ENCODE measurements at places on chromosomes 12 and 14.

DNA sequence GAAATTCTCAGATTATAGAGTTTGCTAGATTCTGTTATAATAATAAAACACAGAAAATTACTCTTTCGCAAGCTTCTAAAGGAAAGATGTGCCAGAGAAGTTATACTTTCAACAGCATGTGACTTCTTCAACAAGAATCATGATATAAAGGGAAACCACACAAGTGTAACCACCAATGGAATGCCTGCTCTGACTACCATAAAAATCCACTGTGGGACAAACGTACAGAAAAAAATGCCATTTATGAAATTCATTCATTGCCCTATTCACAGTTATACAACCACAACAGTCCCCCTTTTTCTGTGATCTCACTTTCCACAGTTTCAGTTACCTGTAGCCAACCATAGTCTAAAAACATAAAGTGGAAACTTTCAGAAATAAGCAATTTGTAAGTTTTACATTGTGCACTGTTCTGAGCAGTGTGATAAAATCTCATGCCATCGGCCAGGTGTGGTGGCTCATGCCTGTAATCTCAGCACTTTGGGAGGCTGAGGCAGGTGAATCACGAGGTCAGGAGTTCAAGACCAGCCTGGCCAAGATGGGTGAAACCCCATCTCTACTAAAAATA, 3.2 kb downstream of the CATSPERB start:
- no peak for DNase-seq

- no peak for DNase-seq
These were observed 109.5 kb downstream of the FOXG1 start for GRCh38 chr14:28875934-28876571.

DNA sequence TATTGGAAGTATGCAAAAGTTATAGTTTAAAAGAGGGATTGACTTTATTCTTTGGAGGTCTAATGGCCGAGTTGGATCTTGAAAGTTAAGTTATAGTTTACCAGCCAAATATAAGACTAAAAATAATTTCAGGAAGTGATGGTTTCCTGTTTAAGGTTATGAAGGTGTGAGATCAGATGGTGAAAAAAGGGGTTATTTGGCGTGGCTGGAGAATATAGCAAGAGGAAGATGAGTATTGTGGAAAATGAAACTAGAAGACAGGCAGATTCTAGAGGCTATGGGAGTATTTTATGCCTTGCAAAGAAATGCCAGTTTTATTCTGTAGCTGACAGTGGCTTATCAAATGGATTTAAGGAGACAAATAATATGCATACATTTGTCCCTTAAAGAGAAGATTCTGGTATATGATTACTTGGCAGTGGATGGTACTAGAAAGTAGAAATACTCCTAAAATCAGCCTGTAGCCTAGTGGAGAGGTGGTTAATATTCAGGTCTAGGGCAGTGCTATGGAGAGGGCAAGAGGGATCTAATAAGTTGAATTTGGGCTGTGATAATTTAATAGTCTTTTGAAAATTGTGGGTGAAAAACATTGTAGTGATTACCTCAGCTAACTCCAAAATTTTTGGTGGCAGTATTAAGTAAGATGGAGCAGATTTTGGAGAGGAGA, 1091.8 kb upstream of the ATXN7L3B start:
- DNase-seq, result no peak

DNA sequence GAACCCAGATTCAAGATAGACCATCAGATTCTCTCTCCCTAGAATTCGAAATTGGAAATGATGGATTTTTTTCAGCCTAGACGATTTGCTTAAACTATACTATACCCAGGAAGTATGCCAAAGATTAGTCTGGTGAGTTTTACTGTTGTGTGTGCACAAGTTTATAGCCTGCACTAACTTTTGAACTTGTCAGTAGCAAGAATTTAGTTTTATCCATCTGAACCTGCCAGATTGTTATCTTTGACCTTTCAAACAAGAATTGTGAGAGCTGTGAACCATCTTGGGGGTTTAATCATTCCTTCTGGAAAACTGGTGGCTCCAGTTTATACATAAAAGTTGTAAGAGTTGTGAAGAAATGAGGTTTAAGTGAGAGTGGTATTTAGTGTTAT, 243.5 kb upstream of the DAAM1 start:
- DNase-seq, result no peak

GRCh38 chr12:57129321-57129842, 1.1 kb downstream of the LRP1 start:
- DNase-seq, result no peak

GRCh38 chr12:122729583-122730214, 945 bp downstream of the HCAR1 start:
- no peak for DNase-seq

DNA sequence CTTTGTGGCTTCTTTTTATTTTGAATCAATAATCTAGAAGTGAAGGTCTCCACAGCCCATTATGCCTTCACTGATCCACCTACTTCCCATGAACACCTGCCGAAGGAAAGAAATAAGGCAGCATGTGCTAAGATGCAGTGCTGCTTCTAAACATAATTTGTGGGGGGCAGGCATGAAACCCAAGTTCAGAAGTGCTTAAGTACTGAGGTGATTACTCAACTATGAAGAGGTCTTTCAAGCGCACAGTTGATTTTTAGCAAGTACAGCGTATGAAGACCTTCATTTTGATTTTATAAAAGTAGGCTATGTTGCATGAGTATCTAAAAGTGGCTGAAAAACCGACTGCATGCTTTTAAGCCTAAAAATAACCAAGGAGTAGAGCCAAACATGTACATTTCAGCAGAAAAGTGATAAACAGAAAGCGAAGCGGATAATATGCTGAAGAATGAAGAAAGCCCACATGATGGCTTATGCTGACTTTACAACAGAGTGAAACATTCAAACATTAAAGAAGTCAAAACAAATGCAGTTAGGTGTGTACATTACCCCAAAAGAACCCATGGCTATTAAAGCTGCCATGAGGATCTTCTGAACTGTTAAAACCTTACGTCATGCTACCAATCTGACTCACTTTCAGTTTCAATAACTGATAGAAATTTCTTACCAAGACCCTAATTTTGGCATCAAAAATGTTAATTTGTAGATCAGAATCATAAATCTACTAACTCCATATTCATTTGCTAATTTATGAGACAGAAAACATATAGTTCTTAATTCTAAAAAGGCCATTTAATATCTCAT, 29.3 kb downstream of the KICS2 start:
- no peak for DNase-seq

GRCh38 chr14:102419276-102419675, 56.5 kb downstream of the TECPR2 start:
- no peak for DNase-seq

- DNase-seq, result no peak
These were observed 37.8 kb upstream of the DDHD1 start for GRCh38 chr14:53190938-53191337.

- no peak for DNase-seq
These were observed 173.6 kb upstream of the ALG10B start for GRCh38 chr12:38142974-38143373.

DNA sequence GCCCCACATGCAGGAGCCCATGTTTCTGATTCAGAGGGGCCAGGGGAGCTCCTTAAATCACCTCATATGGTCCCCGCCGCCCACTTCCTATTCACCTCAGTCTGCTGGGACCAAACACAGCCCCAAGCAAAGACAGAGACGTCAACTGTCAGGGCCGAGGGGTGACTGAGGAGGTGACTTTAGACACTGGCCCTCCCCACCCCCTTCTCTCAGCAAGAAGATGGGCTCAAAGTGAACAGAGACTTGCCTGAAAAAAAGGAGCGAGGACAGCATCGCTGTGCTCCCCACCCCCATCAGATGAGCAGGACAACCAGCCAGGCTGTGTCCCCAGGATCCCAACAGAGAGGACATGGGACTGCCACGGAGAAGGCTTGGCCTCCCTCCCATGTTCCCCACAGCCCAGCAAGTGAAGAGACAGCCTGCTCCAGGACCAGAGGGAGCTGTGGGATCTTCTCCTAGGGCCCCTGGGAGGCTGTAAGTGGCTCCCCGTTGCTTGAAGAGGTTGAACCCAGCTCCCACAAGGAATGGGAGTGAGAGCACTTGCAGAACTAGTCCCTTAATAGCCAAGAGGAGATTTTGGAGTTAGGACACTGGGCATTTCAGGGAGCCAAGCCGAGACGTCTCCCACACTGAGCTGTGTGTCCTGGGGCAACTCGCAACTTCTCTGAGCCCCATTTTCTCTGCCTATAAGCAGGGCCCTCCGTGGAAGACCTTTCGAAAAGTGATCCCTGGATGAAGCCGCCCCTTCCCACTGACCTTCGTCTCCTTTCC, 1.3 kb upstream of the KRT79 start:
- DNase-seq, result no peak

- no peak for DNase-seq
These were observed 195.7 kb downstream of the AKAP6 start for GRCh38 chr14:32524609-32525375.

Measured in stimulated activated CD4-positive, alpha-beta T cell treated with anti-CD3 and anti-CD28 coated beads, TNF-alpha, amount 100 ng/mL, for 1 hour (primary cell).